Activated effector memory CD4-positive, alpha-beta T cell treated with anti-CD3 and anti-CD28 coated beads, Interleukin-2, amount 50 U/mL, for 16 hours (primary cell): ENCODE measurements at places on chromosomes 13 and 19.

GRCh38 chr13:61253105-61253877 lies 162.4 kb downstream of the PCDH20 start:
- no peak for DNase-seq

- DNase-seq, result peak; percentile 92
These were observed 1.5 kb upstream of the WDR18 start for GRCh38 chr19:982567-983170.

GRCh38 chr13:92537471-92537870 lies 689.1 kb upstream of the GPC6 start:
- DNase-seq, result no peak

GRCh38 chr13:51033421-51034185 lies 77.5 kb downstream of the C13orf42 start:
- no peak for DNase-seq

- DNase-seq, result no peak
These were observed 592 bp downstream of the CLPTM1 start for GRCh38 chr19:44955505-44956439.

GRCh38 chr19:38125238-38125637 lies 98.8 kb downstream of the DPF1 start:
- DNase-seq, result no peak

- no peak for DNase-seq
These were observed 246.4 kb downstream of the GPC5 start for GRCh38 chr13:91644806-91645205.

GRCh38 chr13:80237646-80238045 lies 103.3 kb downstream of the SPRY2 start:
- no peak for DNase-seq

- peak; percentile 92 for DNase-seq
These were observed 58.3 kb downstream of the KLF2 start for GRCh38 chr19:16382775-16383543.

GRCh38 chr13:60165391-60166099 lies 1.8 kb upstream of the DIAPH3 start:
- no peak for DNase-seq

DNA sequence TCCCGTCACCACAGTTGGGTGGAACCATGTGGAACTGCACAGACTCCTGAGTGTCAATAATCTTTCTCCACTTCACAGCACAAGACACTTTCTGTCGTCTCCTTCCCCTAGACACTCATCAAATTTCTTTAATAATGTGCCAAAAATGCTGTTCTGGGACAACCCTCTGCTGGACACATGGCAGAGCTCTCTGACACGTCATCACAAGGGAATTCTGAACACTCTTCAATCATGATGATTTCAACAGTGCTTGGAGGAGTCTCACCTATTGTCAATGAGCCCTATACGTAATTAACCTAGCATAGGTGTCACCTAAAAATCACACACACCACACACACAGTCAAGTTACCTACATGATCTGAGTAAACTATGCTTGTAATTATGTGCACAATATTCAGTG lies 141.3 kb downstream of the STOML3 start:
- DNase-seq, result no peak

DNA sequence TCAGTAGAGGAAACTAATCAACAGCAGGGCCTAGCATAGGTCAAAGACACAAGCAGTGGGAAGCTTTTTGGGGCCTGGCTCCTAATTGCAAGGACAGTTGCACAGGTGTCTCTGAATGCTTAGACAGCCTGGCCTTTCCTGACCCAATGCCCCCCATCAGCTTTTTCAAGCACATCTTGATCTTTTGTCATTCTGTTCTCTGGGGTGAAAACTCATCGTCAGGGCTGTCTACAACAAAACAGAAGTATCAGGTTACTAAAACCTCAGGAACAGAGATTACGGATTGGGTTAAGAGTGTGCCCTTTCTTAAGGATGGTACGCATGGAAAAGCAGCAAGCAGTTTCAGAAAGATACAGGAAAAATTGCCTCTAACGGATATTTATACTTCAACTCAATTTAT lies 8.3 kb upstream of the ZNF254 start:
- DNase-seq, result no peak

- DNase-seq, result no peak
These were observed 713.5 kb downstream of the DIAPH3 start for GRCh38 chr13:59450229-59450628.

- no peak for DNase-seq
These were observed 59.3 kb downstream of the OXGR1 start for GRCh38 chr13:96934889-96935489.

DNA sequence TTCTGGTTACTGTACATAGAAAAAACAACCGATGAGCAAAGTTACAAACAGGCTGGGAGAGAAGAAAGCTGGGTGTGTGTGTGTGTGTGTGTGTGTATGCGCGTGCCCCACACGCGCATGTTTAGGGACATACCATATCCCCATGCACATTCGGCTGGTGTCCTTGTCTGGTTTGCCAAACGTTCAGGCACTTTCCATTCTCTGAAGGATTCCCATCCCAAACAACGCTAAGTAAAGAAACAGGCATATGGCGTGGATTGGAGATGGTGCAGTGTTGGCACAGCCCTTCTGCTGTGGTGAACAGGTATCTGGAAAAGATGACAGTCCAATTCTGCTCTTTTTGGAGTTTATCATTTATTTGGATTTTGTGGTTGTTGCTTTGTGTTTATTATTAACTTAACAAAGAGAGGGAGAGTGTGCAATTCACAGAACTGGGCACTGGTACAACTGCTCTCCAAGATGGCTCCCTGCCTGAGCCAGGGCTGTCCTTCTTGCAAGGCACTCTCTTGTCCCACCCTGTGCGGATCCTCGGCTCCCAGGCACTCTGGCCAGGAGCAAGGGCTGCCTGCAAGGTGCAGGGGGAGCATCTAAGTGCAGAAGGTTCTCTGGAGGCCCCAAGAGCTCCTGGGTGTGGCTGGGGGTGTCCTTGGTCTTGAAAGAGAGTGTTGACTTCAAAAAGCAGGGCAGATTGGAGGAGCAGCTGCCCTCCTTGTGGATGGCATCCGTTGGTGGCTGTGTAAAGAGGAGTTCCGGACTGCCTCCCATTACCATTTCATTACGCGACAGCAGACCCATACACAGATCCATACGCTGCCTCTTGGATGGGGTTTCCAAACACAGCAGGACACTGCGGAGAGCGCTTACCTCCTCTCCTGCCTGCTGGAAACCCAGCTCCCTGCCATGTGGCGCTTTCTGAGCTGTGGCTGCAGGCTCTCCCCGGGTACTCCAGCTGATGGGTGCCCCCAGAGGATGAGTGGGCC lies 263.1 kb downstream of the ZNF536 start:
- no peak for DNase-seq

GRCh38 chr13:97826421-97827012 lies 127.0 kb upstream of the IPO5 start:
- no peak for DNase-seq

GRCh38 chr13:19685437-19685836 lies 52.0 kb downstream of the MPHOSPH8 start:
- no peak for DNase-seq

- DNase-seq, result no peak
These were observed 9.0 kb upstream of the TNFRSF19 start for GRCh38 chr13:23561261-23561660.

DNA sequence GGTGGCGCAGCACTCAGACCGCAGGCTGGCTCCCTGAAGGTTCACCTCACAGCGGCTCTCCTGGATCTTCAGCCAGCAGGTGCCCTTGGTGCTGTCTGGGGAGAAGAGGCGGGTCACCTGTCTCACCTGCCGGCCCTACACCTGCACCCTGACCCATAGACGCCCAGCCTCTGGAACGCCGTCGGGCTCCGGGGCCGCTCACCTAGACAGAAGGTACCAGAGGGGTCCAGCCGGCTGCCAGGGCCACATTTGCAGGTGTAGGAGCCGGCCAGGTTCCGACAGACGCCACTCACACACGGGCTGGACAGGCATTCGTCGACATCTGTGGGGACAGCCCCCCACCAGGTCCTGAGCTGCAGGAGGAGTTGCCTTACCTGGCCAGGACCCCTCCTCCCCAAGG lies 22.9 kb downstream of the FBN3 start:
- DNase-seq, result no peak

DNA sequence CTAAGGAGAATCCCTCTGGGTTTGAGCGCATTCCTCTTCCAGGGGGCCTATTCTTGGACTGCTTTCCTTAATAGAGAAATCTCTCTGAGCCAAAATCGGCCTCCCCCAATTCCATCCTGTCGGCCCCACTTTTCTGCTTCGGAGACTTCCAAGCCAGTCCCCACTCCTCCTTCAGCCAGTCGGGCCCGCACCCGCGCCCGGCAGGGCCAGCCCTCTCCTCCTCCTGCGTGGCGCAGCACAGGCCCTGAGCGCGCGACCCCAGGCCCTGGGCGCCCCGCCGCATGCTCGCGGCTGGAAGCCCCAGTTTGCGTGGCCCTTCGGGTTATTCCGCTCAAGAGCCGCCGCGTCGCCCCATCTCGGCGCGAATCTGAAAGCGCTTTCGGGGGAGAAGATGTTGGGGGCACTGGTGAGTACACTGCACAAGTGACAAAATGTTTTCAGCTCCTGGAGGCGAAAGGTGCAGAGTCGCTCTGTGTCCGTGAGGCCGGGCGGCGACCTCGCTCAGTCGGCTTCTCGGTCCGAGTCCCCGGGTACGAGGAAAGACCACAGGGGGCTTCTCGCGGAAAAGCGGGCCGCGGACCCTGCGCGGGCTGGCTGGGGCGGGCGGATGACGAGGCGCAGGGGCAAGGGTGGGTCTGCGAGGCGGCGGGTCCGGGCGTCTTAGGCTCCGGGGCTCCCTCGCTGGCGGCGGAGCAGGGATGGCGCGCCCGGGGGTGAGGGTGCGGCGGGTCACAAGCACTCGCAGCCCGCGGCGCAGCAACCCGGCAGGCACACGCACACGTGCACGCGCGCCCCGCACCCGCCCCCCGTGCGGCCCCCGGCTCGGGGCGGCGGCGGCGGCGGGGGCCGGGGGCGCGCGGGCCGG lies at the start of gene IL17D:
IL17D (plus strand) TSS at position 785 of the 865 bp plus-strand sequence. CDS start 303 bp downstream, outside the sequence.
- peak; percentile 71 for DNase-seq

GRCh38 chr19:443005-443404 lies 17.8 kb downstream of the SHC2 start:
- no peak for DNase-seq

- DNase-seq, result no peak
These were observed 67.8 kb downstream of the ZNF728 start for GRCh38 chr19:22935151-22935550.

GRCh38 chr19:5091018-5091683 lies 122.2 kb downstream of the KDM4B start:
- DNase-seq, result no peak

DNA sequence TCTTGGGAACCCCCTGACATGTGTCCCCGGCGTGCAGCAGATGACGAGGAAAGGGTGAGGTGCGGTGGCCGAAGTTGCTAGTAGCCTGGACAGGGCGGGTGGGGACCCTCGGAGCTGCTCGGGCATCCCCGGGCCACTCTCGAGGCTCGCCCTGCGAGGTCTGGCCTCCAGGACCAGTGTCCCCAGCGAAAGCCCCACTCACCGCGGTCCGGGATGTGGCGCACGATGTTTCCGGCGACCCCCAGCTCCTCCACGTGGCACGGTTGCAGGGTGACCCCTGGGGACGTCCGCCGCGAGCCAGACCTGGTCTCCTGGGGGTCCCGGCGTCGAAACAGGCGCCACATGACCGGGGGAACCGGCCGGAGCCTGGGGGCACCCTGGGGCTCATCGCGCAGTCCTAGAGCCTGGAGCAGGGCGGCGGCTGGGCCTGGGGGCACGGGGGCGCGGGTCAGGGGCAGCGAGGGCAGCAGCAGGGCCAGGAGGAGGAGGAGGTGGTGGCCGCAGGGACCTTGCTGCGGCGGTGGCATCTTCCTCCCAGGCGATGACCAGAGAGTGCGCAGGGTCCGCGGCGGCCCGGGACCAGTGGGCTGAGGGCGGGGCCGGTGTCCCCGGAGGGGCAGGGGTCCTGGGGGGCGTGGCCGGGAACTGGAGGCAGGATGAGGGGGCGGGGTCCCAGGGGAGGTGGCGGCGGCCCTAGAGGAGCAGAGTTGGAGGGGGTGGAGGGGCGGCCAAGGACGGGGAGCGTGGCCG lies 26.0 kb downstream of the CERS1 start:
- no peak for DNase-seq

DNA sequence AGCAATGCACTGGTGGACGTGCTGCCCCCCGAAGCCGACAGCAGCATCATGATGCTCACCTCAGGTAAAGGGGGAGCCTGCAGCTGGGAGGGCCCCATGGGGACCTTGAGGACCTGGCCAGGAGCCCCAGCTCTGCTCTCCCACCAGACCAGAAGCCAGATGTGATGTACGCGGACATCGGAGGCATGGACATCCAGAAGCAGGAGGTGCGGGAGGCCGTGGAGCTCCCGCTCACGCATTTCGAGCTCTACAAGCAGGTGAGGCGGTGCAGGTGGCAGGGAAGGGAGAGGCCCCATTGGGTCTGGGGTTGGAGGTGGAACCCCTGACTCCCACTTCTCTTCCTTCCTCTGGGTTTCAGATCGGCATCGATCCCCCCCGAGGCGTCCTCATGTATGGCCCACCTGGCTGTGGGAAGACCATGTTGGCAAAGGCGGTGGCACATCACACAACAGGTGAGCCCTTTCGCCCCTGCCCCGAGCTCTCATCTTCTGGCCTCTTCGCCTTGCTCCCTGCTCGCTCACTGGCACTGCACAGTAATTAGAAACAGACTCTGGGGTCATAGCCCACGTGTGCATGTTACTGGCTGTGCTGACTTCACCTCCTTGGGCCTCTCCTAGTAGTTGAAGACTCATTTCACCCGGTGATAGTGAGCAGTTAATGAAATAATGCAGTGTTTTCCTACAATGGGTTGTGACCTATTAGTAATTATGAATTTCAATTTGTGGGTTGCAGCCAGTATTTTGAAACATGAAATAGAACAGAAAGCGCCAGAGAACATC lies 3.6 kb downstream of the PSMC4 start:
- DNase-seq, result no peak

GRCh38 chr13:86000546-86000945 lies 201.3 kb upstream of the SLITRK6 start:
- no peak for DNase-seq

- no peak for DNase-seq
These were observed 98.4 kb downstream of the WDFY2 start for GRCh38 chr13:51682686-51683085.

GRCh38 chr19:10800488-10800887 lies 35.5 kb downstream of the TMED1 start:
- DNase-seq, result no peak

- DNase-seq, result peak; percentile 86
These were observed 4.7 kb downstream of the ALOX5AP start for GRCh38 chr13:30739761-30740642.

- DNase-seq, result no peak
These were observed 13.2 kb downstream of the NUCB1 start for GRCh38 chr19:48913114-48913889.

- DNase-seq, result no peak
These were observed 113.7 kb downstream of the RFC3 start for GRCh38 chr13:33931397-33932311.

- DNase-seq, result no peak
These were observed 1.1 kb downstream of the ARHGAP35 start for GRCh38 chr19:46861691-46862502.

GRCh38 chr19:45110851-45111266 lies 17.9 kb downstream of the PPP1R37 start:
- no peak for DNase-seq
